HCT116 (cell line): ENCODE measurements at places on chromosomes 1 and 21. TPM values are rescaled to one million over a fixed set of nuclear protein-coding genes. Genes with fewer than 3 reads are reported as not detected.

- no peak for DNase-seq
- no peaks in the 10 kb centered on the region for H3K27me3 ChIP-seq
- no peak overlapping the region for H3K4me3 ChIP-seq
- no peak overlapping the region for H3K27ac ChIP-seq
- H3K36me3 ChIP-seq: no peaks in the 10 kb centered on the region
- H3K4me1 ChIP-seq: no peaks in the 10 kb centered on the region
These were observed 60.7 kb downstream of the MORN1 start for GRCh38 chr1:2330519-2331199.

The SMIM34 gene
- not detected for total RNA-seq

The ADGRL4 gene
- 0.10 TPM for total RNA-seq

The MAEL gene
- total RNA-seq: not detected

The CCDC190 gene
- not detected for total RNA-seq

- no peaks in the 10 kb centered on the region for H3K4me1 ChIP-seq
- DNase-seq: no peak
- no peak overlapping the region for H3K4me3 ChIP-seq
These were observed 270.7 kb downstream of the PAPPA2 start for GRCh38 chr1:176733661-176734060.

DNA sequence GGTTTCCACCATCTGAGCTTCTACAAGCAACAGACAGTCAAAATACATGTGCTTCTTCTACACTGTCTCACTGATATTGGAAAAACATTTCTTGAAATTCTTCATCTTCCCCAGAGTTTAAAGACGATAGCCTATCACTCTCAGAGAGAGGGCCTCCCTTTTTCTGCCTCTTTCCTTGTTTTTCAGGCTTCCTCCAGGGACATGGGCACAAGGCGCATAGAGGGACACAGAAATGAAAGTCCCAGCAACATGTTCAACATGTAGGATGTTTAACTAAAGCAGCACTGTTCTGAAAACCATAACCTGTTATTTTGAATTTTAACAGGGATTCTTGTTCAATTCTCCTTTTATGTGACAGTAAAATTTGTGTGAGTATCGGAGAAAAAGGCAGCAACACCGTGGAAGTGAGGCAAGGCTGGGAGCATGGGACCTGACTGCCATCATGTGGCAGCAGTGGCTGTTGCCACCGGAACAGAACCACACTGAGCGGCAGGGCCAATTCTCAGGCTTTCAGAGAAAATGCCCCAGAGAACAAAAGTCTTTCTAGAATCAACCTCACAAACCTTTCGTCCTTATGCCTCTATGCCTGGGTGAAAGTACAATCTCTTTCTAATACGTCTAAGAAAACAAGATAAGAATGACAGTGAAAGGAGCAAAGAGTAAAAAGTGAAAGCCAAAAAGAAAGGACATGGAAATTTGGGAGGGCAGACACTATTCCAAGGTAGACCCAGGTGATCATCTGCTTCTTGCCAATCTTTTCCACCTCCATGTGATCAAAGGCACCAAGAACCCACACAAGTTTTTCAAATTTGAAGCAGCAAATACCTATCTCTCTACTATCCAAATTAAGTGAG is 54.5 kb downstream of the PCNX2 start:
- H3K27ac ChIP-seq: no peak overlapping the region
- DNase-seq: no peak
- H3K27me3 ChIP-seq: no peaks in the 10 kb centered on the region
- no peaks in the 10 kb centered on the region for H3K36me3 ChIP-seq
- H3K4me3 ChIP-seq: no peak overlapping the region

DNA sequence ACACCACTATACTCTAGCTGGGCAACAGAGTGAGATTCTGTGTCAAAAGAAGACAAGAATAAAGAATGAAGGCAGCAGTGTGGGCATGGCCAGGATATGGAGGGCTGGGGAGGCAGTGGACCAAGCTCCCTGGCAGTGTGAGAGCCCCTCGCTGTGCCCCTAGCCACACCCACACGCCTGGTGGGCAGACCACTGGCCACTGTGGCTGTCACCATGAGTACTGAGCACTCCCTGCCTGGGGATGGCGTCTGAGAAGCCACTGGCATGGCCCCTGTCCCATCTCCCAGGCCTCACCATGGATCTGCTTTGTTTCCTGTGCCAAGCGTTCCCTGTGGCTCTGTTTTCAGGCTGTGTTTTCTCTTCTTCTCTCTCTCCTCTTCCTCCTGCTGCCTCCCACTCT is 51.7 kb downstream of the STUM start:
- H3K4me1 ChIP-seq: no peaks in the 10 kb centered on the region
- H3K27ac ChIP-seq: no peak overlapping the region
- no peak overlapping the region for H3K4me3 ChIP-seq
- no peaks in the 10 kb centered on the region for H3K36me3 ChIP-seq
- 0 out of 2 replicates have a peak, but pooled peaks cover 8% of the 10 kb centered on the region for H3K27me3 ChIP-seq

DNA sequence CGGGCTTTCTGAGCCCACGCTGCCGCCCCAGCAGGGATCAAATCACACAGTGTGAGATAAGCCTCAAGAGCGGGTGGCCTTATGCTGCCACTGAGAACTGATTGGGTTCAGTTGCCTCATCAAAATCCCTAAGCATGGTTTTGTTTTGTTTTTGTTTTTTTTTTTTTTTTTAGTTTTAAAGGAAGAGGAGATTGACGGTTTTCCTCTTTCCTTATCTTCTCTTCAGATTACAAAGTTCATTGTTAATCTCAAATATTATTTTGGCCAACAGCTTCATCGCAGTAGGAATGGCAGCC is 651 bp downstream of the COA6 start:
- peak overlapping the region; percentile 93 for H3K4me3 ChIP-seq
- peak overlapping the region; percentile 77 for H3K27ac ChIP-seq

- H3K36me3 ChIP-seq: no peaks in the 10 kb centered on the region
- no peak overlapping the region for H3K27ac ChIP-seq
- H3K4me3 ChIP-seq: no peak overlapping the region
- H3K27me3 ChIP-seq: peaks cover 5% of the 10 kb centered on the region; the same call in 1 of the 2 replicates
- DNase-seq: no peak
These were observed 23.3 kb upstream of the C1orf105 start for GRCh38 chr1:172397221-172397620.

The VAV3 gene
- not detected for total RNA-seq

The THBS3 gene
- total RNA-seq: 15.9 TPM

The C1orf50 gene
- 5.8 TPM for total RNA-seq

The CNKSR1 gene
- total RNA-seq: 26.6 TPM

The PGLYRP4 gene
- not detected for total RNA-seq
